IMR-90 (cell line): ENCODE measurements at places on chromosomes 3 and 15.

DNA sequence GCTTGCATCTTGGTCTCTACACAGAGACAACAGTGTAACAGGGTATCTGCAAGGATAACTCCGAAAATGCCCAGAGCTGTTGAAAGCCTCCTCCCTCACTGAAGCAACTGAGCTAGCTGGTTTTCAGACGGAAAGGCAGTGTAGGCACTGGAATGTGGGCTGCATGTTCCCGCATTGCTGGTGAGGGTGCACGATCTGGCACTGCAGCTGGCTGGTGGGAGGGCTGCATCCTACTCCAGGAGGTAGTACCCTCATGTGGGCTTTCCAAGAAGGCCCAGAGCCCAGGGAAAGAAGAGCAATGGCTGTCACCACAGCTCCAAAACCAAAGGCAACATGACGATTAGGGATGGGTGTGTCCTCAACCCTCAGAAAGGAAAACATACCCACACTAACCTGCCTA lies 28.7 kb upstream of the RPS17 start:
- H3K4me3 ChIP-seq = no peak overlapping the region
- H3K4me1 ChIP-seq = peaks cover 11% of the 10 kb centered on the region
- DNase-seq = no peak

GRCh38 chr3:95934181-95934580 lies 880.2 kb upstream of the EPHA6 start:
- H3K27ac ChIP-seq = no peak overlapping the region
- H3K4me3 ChIP-seq = no peak overlapping the region
- H3K4me1 ChIP-seq = no peaks in the 10 kb centered on the region

- no peaks in the 10 kb centered on the region for H3K27me3 ChIP-seq
- no peak overlapping the region for H3K27ac ChIP-seq
- DNase-seq = no peak
- no peaks in the 10 kb centered on the region for H3K36me3 ChIP-seq
- no peak overlapping the region for H3K4me3 ChIP-seq
- no peaks in the 10 kb centered on the region for H3K4me1 ChIP-seq
Observed at GRCh38 chr15:60212536-60212935, 185.2 kb downstream of the ANXA2 start.

GRCh38 chr3:38646630-38647029 lies 2.9 kb downstream of the SCN5A start:
- H3K4me1 ChIP-seq = peaks cover 3% of the 10 kb centered on the region
- peaks cover 3% of the 10 kb centered on the region; the same call in 1 of the 2 replicates for H3K27me3 ChIP-seq

- H3K4me1 ChIP-seq = peaks cover 3% of the 10 kb centered on the region; the same call in 1 of the 2 replicates
- no peak overlapping the region for H3K4me3 ChIP-seq
- no peak for DNase-seq
Observed at GRCh38 chr3:52441772-52442332, 3.1 kb downstream of the SEMA3G start.

GRCh38 chr3:65979731-65980130 lies 59.0 kb downstream of the MAGI1 start:
- H3K27ac ChIP-seq = no peak overlapping the region
- peaks cover 6% of the 10 kb centered on the region for H3K4me1 ChIP-seq
- no peaks in the 10 kb centered on the region for H3K27me3 ChIP-seq
- no peaks in the 10 kb centered on the region for H3K36me3 ChIP-seq

- H3K27me3 ChIP-seq = no peaks in the 10 kb centered on the region
- no peak overlapping the region; the same call in 1 of the 2 replicates for H3K27ac ChIP-seq
- DNase-seq = peak; percentile 91
- H3K36me3 ChIP-seq = no peaks in the 10 kb centered on the region
- H3K4me3 ChIP-seq = no peak overlapping the region
- H3K4me1 ChIP-seq = peaks cover 15% of the 10 kb centered on the region
Observed at GRCh38 chr15:48565560-48566482, 79.7 kb downstream of the FBN1 start.

DNA sequence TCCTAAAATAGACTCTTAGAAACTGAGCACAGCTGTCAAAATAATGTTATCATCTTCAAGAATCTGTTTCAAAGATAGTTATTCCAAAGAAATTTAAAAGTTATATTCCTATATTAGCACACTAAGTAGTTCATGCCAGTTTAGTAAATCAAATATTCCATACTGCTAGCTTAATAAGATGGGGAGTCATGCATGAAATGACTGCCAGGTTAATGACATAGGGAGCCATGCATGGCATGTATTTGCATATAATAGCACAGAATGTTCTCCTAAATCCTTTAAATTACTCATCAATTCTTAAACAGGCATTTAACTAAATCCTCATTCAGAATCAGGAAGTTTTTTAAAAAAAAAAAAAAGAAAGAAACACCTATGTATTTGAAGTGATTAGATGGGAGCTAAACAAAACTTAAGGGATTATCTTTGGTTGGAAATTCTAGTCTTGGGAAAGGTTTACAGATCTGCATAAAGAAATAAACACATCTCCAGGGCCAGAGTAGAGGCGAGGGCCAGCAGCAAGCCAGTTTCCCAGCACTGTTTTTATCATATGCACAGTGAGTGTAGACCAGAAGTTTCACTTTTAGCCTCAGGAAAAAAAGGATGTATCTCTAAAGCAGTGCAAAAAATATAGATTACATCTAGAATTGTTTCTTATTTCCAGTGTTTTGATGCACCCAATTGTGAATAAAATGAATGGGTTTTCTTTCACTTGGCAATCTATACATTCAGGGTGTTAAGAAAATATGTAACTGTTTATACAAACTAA lies 366.4 kb upstream of the AGTR1 start:
- H3K4me1 ChIP-seq = peaks cover 4% of the 10 kb centered on the region; the same call in 1 of the 2 replicates
- no peaks in the 10 kb centered on the region for H3K36me3 ChIP-seq
- no peak overlapping the region for H3K4me3 ChIP-seq
- H3K27ac ChIP-seq = no peak overlapping the region
- DNase-seq = peak; percentile 51
- H3K27me3 ChIP-seq = no peaks in the 10 kb centered on the region

- no peak for DNase-seq
- no peaks in the 10 kb centered on the region for H3K36me3 ChIP-seq
- no peaks in the 10 kb centered on the region; the same call in 1 of the 2 replicates for H3K27me3 ChIP-seq
- no peak overlapping the region for H3K27ac ChIP-seq
Observed at GRCh38 chr3:28860307-28860706, 420.6 kb upstream of the RBMS3 start.

- no peak overlapping the region for H3K4me3 ChIP-seq
- H3K27me3 ChIP-seq = no peaks in the 10 kb centered on the region
- DNase-seq = no peak
Observed at GRCh38 chr15:35686347-35686746, 140.4 kb upstream of the DPH6 start.
